NCI-H748 treated with DMSO at 0.1 percent for 48 hours (cell line): ENCODE measurements at places on chromosomes 5 and 9.

DNA sequence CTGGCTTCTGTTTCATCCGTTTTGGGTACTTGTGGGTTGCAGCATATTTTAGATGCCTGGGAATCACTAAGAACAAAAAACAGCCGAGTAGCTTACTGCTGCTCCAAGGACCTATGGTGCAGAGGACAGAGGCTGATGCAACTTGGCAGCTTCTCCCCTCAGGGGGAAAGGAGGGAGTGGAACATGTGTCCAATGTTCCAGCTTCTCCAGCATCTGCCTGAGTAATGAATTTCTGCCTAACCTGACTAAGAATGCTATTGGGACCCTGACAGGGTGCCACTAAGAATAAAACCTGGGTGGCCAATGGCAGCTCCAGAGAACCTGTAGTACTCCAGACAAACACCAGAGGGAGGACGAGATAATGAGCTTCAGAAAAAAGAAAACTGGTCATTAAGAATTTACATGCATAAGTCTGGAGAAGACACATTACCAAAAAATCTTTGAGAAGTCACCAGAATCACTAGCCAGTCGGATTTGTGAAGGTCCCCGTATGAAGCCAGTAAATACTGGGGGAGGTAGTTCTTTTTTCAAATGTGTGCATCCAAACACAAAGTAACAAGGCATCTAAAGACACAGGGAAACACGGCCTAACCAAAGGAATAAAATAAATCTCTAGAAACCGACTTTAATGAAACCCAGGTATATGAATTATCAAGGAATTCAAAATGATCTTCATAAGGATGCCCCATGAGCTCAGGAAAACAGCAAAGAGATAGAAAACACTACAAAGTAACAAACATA is 293.5 kb downstream of the HINT1 start:
- DNase-seq, result no peak

DNA sequence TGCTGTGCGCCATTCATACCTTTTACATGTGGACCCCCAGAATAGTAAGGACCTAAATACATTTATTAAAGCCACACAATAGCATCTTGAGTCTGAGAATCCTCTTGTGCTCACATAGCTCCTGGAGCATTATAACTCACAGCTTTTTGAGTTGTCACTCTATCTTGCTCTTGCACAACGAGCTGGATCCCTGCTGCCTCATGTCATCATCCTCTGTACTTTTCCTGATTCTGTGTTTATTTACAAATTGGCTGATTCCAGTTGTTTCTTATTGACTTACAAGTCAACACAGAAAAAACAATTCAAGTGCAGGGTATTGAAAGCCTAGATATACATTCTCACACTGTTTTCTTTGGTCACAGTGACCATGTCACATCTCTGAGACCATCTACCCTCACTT is 112.9 kb downstream of the SLC1A3 start:
- DNase-seq, result no peak

DNA sequence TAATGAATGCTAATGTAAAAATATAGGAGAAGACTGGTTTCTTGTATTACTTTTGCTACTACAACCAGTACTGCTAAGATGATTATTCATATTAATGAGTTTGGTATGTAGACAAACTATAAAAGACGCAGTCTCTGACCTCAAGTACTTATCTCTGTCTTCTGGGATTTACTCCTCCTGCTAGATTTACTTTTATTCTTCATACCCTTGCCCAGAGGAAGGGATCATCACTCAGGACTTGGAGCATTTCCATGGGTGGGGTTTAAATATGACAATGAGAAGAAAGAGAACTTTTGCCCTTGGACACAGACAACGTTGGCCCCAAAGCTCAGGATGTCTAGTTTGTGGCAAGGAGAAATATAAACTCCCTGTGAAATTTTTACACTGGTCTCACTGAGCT is 126.1 kb downstream of the BNC2 start:
- DNase-seq, result no peak

DNA sequence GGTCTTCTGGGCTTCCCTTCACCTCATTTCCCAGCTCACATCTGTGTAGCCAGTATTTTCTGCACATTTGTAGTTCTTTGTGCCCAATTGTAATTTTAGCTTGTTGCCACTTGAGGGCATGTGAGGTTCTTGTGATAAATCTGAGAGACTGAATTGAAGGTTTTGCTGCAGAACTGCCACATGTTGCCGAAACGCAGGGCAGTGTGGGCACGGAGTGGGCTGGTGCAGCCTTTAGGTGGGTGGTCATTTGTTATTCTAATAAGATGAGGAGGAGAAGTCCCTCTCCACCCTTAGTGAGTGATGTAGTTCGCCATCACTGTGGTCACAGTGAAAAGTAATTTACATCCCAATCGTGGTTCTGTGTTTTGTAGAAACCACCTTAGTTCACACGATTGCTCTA is 21.2 kb downstream of the OTULIN start:
- DNase-seq, result peak; percentile 86

DNA sequence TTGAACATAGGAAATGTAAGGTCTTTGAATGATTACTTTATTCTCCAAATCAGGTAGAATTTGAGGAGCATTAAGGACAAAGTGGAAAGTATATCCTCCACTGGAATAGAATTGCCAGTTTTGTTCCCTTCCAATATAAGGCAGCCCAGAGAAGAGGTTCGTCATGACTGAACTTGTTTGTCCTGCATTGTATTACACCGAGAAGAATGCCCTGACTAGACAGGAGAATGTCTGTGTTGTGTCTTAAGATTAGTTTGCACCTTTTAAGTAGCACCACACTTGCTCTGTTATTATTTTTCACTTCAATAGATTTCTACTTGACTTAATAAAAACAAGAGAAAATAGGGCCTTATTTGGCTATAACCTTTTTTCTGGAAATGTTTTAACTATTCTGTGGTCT is 586.2 kb upstream of the PTGER4 start:
- no peak for DNase-seq

DNA sequence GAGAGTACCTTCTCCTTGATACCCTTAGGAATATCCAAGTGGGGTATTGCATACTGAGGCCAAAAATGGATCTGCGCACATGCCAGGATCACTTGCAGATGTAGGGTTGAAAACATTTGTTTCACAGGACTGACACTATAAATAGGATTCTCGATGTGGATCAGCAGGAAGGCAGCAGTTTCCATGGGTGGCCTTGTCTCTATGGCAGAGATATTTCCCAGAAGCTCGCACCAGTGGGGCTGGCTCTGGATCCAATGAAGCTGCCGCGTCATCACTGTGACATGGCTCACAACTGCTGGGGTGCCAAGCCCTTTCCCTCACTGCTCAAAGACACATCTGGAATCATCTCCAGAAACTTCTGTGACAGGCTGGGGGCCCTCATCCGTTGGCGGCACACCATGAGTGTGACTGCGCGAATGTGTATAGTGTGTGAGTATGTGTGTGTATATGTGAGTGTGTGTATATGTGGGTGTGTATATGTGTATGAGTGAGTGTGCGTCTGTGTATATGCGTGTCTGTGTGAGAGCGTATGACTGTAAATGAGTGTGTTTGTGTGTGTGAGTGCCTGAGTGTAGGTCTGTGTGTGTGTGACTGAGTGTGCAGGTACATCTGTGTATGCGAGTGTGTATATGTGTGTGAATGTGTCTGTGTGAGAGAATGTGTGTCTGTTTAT is 182.5 kb downstream of the GAS1 start:
- DNase-seq, result no peak

- DNase-seq, result no peak
Measured at GRCh38 chr5:68369457-68370125, 154.0 kb downstream of the PIK3R1 start.

DNA sequence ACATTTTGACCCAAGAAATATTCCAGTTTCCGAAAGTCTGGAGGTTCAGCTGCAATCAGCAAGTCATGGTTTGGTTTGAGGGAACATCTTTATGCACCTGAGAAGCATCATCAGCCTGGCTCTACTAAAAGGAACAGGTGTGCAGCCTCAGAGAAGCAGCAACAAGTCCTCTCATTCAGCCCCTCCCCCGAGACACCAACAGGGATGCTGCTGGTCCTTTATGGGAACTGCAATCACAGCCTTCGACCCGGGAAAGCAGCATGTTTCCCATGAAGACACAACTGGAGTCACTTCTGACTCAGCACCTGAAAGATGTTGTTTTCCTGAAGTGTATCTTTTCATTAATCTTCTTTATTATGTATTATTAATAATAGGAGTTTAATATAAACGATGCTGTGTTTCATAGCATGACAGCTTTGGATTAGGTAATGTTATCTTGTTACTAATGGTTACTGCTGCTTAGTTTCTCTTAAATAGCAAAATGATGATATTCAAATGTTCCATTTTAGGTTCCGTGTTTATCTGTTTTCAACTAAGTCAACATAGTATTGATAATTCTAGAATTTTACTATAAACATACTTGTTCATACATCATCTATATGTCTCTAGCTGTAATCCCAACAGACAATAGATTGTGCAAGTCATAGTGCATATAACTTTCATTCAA is 15.6 kb upstream of the NREP start:
- no peak for DNase-seq
